ENCODE measurements at places on chromosomes 2 and 18.

DNA sequence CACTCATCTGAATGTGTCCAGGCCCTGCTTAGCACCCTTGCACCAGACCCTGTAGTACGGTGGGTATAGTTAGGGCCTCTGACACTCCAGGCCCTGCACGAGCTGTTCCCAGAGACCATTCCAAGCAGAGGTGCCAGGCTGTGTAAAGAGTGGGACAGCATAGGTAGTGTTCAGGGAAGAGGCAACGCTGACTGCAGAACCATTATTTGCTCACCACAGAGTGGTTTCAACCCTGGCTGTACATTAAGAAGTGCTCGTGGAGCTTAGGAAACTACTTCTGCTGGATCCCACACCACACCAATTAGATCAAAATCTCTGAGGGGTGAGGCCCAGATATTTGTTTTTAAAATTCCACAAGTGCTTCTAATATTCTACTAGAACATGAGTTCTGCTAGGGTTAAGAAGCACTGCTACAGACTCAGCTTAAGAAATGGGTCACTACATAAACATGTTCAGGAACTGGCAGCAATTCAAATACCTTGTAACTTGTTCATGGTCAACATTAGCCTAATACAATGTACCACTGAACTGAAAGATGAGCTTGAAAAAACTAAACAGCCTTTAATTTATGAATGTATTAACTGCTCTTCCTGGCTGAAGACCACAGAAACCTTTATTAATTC lies 183.0 kb downstream of the MYO5B start:
- DNase-seq: no peak

DNA sequence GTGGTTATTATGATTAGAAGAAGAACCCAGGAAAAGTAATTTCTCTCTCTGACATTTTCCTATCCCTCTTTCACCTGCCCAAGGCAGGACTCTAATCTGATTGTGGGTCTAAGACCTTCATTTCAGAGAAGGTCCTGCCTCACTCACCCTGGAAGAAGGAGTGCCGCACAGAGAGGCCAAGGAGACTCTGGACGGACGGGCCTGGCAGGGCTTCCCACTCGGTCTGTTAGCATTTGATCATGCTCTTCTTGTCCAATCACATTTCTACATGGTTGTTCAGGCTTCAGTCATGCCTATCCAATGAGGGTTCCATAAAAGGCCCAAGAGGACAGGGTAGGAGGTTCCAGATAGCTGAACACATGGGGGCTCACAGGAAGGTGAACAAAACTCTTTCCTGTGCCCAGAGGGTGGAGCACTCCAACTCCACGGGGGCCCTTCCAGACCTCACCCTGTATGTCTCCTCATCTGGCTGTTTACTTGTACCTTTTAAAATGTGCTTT lies 27.0 kb downstream of the ZNF892 start:
- no peak for DNase-seq

- no peak for DNase-seq
Measured at GRCh38 chr2:241136191-241136590, 13.1 kb downstream of the PASK start.

- DNase-seq: no peak
Measured at GRCh38 chr2:234411793-234412192, 85.1 kb downstream of the ARL4C start.

DNA sequence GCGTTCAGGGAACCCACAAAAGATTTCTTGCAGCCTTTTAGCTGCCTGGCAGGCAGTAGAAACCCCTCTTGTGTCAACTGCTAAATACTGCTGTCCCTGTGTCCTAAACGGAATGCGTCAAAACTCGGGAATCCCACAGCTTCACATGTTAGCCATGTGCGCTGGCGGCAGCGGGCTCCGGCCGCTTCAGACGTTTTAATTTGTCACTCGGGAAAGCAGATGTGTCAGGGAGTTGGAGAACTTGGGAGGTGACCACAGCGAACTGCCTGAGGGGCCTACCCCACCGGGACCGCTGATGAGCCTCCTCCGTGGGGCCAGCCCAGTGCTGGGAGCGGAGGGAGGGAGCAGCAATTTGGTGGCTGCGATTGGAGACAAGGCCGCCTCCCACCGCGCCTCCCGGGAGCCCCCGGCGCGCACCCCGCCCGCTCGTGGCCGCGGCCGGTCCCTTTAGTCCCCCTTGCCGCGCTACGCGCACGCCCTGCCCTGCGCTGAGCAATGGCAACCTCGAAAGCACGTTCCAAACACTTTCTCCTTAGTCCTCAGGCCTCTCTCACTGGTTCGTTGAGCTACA lies 146.1 kb upstream of the SATB2 start:
- DNase-seq: no peak

- DNase-seq: no peak
Measured at GRCh38 chr2:15733867-15734673, 142.4 kb downstream of the DDX1 start.

GRCh38 chr2:141498561-141498960 lies 632.3 kb downstream of the LRP1B start:
- DNase-seq: no peak

DNA sequence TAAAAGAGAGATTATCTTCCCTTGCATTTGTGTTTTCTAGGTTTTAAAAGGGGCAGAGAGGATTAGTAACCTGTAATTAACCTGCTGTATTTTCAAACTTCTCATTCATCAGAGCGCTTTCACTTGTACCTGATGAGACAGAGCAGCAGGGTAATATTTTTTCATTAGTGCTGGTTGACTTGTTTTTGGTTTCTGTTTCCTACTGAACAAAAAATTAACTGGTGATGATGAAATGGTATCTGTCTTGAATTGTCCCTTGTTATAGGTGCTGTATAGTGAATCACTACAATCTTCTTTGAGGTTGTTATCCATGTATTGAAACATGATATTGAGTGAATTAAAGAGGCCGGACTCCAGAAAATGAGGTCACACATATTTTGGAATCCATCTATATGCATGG lies 37.9 kb downstream of the CDH20 start:
- no peak for DNase-seq

DNA sequence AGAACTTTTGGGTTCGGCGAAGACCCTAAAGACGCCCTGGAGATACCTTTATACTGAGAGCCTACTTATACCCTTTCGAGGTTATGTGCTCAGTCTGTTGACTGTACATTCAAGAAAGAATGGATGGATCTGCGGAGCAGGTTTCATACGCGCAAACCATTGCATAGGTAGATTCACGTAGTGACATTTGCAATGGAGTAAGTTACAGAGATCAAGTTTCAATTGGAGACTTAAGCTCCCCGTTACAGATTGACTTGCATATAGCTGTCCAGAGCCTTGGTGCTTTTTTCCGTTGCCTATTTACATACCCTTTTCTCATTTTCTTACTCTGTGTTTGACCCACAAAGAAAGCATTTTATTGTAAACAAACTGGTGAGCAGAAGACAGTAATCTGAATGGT lies 923 bp downstream of the PSMD1 start:
- DNase-seq: no peak

GRCh38 chr18:64017870-64018269 lies 48.0 kb downstream of the SERPINB8 start:
- DNase-seq: no peak

GRCh38 chr2:133497270-133497893 lies 70.9 kb downstream of the NCKAP5 start:
- no peak for DNase-seq

DNA sequence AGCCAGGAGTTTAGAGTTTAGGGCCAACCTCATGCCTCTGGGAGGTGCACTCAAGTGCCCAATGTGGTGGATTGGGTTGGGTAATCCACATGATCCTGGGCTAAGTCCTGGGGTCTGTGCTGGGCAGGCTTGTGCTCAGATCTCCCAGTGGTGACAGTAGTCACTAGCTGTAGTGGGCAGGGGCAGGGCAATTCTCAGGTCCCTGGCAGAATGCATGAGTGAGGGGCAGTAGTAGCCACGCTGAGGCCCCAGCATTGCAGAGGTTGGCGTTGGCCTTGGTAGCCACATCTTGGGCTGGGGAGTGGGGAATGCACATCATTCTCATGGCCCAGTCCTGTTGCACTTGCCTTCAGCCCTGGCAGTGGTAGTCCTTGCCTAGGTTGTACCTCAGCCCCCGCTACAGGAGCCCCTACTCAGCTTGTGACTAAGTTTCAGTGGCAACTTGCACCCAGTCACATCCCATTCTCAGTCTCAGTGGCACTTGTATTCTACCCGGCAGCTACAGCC lies 269.9 kb downstream of the GULP1 start:
- no peak for DNase-seq

DNA sequence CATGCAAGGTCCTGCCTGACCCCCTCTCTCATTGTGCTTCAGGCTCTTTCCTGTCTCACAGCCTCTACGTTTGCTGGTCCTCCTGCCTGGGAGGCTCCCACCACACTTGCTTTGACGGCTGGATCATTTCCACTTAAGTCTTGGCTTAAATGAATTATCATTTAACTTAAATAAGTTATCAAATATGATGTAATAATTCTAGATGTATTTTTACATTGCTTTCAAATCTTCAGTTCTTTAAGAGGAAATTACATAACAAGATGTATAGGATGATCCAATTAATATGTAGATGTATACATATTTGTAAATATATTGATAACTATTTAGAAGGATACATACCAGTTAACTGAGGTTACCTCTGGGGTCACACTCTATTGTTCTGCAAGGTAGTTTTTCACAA lies 102.6 kb upstream of the SP3 start:
- DNase-seq: no peak

GRCh38 chr2:241179899-241180298 lies 8.6 kb upstream of the ANO7 start:
- DNase-seq: no peak

DNA sequence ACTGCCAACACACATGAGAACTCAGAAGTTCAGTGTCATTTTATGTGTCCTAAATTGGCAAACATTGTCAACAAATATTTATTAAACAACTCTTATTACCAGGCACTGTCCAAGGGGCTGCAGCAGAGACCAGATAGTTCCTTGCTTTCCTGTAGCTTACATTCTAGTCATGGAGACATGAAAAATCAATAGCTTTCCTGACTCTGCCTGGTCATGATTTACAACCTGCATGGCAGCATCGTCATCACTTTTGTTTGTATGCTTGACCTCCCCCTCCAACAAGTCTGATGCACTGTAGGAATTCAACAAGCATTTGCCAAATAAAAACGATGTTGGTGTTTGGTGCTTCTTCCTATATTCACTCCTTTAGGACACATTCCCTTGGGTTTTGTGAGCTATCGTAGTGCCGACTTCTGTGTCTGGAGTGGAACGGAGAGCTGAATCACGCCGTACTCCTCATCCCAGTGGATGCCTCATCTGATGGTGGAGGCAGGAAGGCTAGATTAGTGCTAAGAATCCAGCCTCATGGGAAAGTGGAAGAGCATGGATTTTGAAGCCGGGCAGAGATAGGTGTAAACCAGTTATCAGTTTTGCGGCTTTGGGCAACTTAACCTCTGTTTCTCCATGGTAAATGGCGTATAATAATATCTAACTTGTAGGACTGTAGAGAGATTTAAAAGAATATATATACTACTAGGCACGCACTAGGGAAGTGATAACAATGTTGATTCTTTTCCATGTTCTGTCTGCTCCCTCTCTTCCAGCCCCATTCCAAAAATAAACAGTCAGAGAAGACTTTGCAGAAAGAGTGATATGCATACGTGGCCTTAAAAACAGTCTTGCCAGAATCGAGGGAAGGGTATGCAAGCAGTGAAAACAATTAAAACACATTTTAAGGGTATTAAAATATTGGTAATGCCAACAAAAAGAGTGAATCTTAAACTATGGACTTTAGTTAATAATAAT lies 120.5 kb upstream of the ZFP36L2 start:
- DNase-seq: no peak

- DNase-seq: no peak
Measured at GRCh38 chr2:200585730-200586643, at the start of gene AOX1. Gene AOX1 (plus strand): TSS chr2:200586014. CDS start chr2:200586109, 95 bp downstream.

DNA sequence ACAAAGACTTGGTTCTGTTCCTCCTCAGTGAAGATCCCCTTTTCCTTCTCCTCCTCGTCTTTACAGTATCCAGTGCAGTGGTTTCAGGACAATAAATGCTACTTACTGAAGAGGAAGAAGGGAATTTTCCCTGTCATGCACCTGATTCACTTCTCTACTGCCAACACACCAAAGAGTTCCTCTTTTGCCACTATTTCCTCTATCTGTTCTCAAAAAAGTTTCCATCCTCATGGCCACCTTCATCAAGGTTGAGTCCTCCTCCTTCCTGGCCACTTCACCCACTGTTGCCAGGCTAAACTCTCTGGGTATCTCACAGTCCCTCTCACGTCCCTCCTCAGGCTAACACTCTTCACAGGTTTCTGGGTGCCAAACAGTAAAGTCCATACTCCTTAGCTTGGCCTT lies 41.7 kb downstream of the PLEKHM3 start:
- no peak for DNase-seq

- no peak for DNase-seq
Measured at GRCh38 chr2:178732913-178733312, 74.3 kb downstream of the TTN start.

DNA sequence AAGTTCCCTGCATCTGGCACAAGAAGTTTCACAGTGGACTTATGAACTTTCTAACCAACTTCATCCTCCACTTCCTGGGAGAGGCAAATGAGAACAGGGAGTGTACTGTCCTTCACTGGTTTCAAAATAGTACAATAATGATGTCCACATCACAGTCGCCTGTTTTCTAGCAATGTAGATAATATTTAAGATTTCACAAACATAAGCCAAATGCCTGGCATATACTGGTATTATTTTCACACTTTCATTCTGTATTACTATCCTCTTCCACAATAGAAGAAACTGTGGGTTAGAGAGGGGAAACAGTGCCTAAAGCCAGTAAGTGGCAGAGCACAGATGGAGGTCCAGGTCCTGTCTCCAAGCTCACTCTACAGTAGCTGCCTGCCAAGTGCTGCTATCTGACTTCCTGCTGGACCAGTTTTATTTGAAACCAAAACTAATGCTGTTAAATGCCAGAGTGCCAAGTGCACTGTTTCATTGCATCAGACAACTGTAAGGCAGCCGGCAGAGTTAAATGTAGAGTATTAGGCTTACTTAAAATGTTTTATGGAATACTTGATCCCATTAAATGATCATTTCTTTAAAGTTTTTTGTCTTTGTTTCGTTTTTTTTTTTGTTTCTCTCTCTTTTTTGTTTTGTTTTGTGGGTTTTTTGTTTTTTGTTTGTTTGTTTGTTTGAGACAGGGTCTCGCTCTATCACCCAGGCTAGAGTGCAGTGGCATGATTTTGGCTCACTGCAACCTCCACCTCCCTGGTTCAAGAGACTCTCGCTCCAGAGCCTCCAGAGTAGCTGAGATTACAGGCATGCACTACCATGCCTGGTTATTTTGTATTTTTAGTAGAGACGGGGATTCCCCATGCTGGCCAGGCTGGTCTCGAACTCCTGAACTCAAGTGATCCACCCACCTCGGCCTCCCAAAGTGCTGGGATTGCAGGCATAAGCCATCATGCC lies 15.1 kb downstream of the COBLL1 start:
- no peak for DNase-seq

DNA sequence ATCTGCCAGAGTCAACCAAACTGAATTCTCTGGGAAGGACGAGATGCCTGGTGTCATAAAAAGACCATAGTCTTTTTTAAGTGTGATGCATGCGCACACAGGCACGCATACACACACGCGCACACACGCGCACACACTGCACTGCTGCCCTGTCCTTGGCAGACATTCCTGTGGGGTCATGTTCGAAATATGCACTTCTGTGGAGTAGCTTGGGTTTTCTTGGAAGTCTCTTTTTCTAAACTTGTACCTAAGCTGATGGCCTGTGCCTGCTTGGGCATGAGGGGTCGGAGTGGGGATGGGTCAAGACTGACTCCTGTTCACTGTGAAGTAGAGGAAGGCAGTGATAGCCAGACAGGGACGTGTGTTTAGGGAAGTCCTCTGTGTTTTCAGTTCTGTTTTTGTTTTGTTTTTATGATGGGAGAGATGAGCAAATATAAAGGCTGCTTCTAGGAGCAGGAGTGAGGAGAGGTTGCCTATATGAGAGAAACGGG lies 4.0 kb upstream of the RMC1 start:
- DNase-seq: no peak

Data from T follicular helper cell (primary cell).